Motor neuron (in vitro differentiated cells): ENCODE measurements at places on chromosomes 6 and 20. TPM values are rescaled to one million over a fixed set of nuclear protein-coding genes. Genes with fewer than 3 reads are reported as not detected.

DNA sequence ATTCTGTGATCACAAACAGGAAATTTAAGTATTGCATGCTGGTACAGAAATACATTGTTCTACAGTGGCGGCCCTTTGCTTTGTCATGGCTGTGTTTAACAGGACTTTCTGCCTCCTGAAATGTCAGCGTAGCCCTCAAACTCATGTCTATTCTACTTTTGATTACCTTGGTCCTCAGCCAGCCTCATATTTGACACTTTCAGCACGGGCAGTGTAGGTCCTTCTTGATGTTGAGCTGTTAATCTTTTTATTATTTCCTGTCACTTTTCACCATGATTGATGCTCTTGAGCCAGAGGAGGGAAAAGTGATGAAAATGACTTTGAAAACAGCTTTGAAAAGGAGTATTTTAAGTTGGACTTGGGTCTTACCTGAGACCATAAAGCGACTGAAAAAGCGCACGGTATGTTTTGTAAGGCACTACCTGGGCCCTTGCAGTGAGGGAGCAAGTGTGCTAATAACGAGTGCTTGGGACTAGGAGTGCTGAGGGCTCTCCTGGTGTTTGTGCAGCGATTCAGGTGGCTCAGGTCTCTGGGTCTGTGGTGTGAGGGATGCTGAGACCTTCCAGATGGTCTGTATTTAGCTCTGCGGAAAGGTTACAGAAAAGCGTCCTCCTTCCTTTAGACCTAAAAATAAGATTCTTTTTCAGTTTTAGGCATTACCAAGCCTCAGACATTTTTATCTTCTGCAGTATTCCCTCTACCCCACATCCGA lies 45.2 kb upstream of the RREB1 start:
- no peak for ATAC-seq

GRCh38 chr6:68911811-68912210 lies 276.7 kb downstream of the ADGRB3 start:
- no peak for ATAC-seq

DNA sequence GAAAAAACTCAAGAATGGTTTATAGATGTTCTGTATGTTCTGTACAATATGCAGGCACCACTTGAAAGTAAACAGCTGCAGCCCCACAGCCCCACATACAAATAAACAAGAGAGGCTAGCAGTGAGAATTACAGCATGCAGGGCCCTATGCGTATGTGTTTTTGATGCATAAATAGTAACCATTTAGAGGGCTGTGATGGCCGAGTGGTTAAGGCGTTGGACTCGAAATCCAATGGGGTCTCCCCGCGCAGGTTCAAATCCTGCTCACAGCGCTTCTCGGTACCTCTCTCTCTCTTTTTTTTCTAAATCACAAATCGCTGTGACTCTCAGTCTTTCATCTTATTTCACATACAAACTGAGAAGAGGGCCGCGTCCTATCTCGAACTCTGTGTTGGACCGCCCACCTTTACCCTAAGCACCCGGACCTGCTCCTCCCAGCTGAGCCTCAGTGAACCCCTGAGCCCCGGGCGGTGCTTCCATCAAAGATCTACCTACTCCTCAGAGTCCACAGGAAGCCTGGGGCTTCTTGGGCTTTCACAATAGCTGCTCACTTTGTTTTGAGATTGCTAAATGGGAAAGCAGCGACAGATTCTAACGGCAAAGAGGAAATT lies 37.7 kb upstream of the PRSS16 start:
- ATAC-seq = no peak

- ATAC-seq = no peak
Observed at GRCh38 chr6:24874128-24874527, 61.6 kb downstream of the RIPOR2 start.

- ATAC-seq = no peak
Observed at GRCh38 chr6:145451029-145451428, 284.3 kb downstream of the EPM2A start.

GRCh38 chr6:20173833-20174792 lies 38.2 kb downstream of the MBOAT1 start:
- ATAC-seq = no peak

DNA sequence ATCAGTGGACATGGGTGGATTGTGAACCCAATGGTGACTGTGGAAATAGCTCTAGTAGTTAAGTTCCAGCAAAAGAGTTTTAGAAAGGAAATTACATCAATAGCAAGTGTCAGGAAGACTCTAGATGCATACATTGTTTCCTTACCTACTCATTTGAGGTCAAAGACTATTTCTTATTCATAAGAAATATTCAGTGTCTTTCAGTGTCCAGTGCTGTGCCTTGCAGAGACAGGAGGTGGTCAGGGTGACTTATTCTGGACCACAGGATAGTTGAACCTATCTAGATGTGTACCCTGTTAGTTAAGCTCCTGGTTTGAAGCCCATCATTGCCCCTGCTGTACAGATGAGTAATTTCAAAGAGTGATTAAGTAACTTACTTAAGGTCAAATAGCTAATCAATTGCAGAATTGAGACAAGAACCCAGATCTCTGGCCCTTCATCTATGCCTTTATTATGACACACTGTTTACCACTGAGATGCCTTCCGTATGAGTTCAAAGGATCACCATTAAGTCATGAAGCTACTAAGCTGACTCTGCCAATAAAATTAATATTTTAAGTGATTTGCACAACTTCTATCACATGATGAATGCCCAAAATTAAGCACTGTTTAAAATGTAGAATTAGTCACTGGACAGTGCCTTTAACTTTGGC lies 136.1 kb downstream of the PDSS2 start:
- no peak for ATAC-seq

DNA sequence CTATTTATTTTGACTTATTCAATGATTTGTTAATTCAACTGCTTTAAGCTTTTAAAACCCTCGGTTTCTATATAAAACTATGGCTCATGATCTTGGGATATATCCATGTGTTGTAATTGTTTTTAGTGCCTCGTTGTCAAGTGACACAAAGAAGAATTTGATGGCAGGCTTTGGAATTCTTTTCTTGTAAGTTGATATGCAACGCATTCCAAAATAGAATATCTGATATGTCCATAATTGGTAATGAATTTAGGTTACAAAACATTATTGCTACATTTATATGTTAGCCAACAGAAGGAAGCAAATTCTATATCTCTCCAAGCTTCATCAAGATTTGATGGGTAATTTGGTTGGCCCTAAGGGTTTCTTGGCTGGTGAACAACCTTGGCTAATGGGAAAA lies 220.4 kb upstream of the RIMS1 start:
- ATAC-seq = no peak

GRCh38 chr20:57768519-57768918 lies 58.7 kb upstream of the PMEPA1 start:
- no peak for ATAC-seq

GRCh38 chr6:130364224-130364780 lies 1.5 kb upstream of the TMEM200A start:
- no peak for ATAC-seq

DNA sequence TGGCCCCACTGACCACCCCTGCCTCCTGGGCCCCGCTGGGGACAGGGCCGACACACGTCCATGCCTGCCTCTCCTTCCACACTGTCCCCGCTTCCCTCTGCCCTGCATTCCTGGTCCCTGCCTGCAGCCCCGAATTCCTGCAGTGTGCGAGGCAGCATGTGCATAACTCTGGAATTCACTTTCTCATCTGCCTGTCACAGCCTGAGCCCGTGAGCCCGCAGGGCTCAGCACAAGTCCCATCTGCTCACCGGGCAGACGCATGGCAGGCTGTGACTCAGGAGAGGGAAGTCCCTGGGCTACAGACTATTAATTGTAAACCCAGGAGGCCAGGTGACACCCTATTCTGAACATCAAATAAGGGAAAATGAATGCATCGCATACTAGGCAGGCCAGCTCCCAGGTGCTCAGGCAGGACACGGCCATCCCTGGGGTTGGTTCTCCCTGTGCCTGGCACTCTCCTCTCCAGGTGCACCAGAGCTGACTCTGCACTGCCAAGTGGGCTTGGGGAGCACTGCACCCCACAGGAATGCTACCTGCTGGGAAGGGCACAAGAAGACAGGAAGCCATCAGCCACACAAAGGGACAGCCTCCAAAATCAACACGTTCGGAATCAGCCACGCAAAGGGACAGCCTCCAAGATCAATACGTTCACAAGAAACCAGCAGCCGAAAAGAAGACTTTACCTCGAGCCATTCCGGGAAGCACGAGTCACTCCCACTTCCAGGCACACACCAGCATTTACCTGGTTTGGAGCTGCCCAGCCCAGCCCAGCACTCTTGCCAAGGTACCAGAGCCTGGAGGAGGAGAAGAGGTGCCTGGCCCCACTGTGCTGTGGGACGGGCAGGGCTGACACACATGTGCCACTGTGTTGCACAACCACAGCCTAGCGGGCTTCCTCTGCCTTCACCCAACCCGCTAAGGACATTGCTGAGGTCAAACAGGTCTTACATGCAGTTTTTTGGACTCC lies 65.9 kb downstream of the DLL1 start:
- ATAC-seq = peak; percentile 92

FOXA2 gene
- 0.45 and 0.56 TPM in 2 replicates for total RNA-seq

ANKRD66 gene
- total RNA-seq = 0.24 and 0.30 TPM in 2 replicates

OR12D3 gene
- total RNA-seq = not detected in 2 replicates

SLC44A4 gene
- total RNA-seq = 0.41 and 1.5 TPM in 2 replicates

TMEM217 gene
- 9.0 and 9.4 TPM in 2 replicates for total RNA-seq

CST5 gene
- total RNA-seq = not detected in 2 replicates

POU5F1 gene
- total RNA-seq = 342 and 374 TPM in 2 replicates

SYNGAP1 gene
- total RNA-seq = 5.0 and 5.4 TPM in 2 replicates
